ENCODE measurements at places on chromosomes 11 and 22.

DNA sequence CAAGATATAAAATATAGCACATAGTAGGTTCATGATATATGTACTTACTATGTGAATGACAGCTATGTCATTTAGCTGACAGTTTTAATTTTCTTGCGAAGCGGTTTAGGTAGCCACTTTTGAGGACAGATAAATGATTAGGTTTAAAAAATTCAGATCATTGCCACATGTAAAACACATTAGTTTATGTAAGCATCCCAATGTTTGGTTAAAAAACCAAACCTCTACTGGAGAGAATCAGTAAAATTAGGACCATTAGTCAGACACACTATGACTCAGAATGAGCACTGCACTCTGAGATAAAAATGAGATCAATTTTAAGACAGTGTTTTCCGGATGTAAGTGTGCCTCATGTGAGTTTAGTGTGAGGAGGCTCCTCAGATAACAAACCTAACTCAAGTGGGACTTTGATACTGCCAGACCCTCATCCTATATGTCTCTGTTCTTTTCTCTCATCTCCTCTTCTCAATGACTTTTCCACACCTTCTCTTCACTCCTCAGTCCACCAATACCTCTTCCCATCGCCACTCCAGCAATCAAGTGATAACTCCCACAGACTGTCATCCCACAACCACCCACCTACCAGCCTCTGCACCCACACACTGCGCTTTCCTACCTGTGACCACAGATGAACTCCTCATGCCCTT, 6.8 kb upstream of the OR2AT4 start:
- no peak for DNase-seq

- no peak for DNase-seq
Measured at GRCh38 chr11:84250834-84251613, 964.9 kb upstream of the CCDC90B start.

GRCh38 chr11:14908214-14908880, 16.3 kb upstream of the CYP2R1 start:
- no peak for DNase-seq

- DNase-seq = no peak
Measured at GRCh38 chr11:95108671-95109551, 19.3 kb downstream of the ENDOD1 start.

DNA sequence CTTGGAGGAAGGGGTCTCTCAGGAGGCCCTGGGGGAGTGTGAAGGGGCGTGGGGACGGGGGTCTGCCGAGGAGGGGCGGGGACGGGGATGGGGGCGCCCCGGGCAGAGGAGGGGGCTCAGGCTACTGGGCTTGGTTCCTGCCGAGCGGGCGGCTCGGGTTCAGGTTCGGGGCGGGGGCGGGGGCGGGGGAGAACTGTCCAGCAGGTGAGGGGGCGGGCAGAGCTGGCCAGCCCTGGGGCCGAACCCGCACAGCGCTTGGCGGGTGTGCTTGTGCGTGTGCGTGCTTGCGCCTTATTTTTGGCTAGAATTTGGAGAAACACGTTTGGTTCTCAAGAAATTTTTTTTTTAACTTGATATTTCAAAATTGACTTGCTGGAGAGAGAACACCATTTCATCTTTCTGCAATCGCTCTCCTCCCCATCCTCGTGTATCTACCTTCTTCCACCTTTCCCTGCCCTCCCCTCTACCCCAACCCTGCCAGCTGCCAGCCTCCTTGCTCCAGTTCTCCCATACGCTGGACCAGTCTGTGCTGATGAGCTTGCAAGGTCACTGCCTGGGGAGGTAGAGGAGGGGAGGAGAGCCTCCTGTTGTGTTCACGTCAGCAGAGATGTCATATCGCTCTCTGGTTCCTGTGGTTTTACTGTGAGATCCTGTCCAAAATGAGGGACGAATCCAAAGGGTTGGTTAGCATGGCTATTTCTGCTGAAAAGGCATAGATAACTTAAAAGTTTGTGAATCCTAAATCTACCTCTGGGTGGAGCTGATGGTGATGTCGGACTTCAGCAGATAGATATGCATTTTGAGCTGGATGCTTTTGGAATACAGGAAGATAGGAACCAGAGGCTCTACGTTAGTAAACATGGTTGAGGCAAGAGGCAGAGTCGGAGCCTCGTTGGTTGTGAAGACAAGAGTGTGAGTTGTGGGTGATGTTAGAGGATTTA, 668 bp downstream of the MADD start:
- DNase-seq = peak; percentile 53
